ENCODE measurements at places on chromosomes 7 and 10. TPM values are rescaled to one million over a fixed set of nuclear protein-coding genes. Genes with fewer than 3 reads are reported as not detected.

The LIPN gene
- not detected for total RNA-seq

The ADAM12 gene
- 9.7 TPM for total RNA-seq

The CYP2C19 gene
- total RNA-seq, result not detected

The PTN gene
- total RNA-seq, result 61.7 TPM

The PTPRN2 gene
- under 0.01 TPM for total RNA-seq

All from IMR-90 (cell line).